Germinal center (tissue), 1 donor: ENCODE measurements at places on chromosomes 7 and 10.

GRCh38 chr10:8037199-8037801 lies 17.2 kb upstream of the GATA3 start:
- DNase-seq: no peak

DNA sequence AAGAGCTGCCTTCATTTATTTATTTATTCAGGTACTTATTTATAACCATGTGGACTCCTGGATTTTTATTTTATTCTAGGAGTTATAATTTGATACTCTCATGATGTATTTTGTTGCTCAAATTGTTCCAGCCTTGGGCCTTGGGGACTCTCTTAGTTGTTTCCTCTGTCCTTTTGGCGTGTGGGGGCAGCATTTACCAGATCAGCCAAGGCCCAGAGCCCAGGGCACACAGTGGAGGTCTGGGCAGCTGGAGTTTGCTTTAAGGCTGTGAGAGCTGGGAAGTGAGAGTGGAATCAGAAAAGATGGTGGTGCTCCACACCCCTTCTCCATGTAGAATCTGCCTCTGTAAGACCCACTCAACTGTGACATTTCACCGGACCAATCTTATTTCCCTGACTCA lies 398.9 kb downstream of the RPS24 start:
- DNase-seq: no peak

DNA sequence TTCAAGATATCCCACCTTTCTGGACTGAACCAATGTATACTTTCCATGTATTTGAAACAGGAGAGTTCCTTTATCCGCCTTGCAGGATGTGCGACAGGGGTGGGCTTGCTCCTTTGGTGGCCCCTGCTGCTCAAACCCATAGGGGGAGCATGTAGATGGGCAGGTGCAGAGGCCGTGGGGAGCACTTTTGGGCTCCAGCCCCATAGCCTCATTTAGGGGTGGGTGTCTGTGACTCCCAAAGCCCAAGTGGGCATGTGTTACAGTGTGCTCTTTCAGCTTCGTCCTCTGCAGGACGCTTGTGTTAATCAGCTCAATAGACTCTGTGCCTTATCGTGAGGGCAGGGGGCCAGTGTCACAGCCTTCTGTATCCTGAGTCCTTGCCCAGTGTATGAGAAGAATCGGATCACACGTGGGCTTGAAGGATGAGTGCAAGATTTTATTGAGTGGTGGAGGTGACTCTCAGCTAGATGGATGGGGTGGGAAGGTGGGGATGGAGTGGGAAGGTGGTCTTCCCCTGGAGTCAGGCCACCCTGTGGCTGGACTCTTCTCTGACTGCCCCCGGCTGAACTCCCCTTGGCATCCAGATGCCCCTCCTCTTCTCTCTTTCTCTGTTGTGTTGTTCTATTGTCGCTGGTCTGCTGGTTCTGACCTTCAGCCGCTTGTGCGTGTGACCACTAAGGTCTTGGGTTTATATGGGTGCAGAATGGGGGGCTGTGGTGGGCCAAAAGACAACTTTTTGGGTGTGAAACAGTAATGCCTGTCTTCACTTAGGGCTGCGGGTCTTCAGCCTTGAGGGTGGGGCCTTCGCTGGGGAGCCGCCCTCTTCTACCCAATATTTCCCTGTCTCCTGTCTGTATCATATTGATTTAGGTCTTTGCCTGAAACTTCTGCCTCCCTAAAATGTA lies 262.2 kb downstream of the GLRX3 start:
- no peak for DNase-seq

DNA sequence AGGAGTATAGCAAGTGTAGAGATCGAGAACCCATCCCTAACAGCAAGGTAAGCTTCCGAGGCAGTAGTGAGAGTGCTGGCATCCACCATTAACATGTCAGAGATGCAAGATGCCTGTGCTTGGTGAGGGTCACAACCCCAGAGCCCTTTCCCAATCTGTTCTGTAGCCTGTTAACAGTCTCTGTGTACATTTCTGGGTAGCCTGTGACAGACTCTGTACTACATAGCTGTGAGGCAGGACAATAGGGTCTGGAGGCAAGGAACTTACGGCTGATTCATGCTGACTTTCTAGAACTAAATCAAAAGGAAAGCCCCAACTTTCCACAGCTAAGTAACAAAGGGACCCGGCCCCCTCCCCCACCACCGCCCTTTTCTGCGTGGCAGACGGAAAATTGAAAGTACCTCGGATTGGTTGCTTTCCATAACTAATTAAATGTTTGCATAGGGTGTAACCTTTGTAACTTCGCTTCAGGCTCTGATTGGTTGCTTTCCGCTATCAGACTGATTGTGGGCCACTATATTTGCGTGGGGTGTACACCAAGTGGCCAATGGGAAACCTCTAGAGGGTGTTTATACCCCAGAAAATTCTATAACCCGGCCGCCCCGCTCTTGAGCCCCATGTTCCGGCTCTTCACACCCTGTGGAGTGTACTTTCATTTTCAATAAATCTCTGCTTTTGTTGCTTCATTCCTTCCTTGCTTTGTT lies 1.4 kb upstream of the TMEM168 start:
- DNase-seq: no peak

- DNase-seq: no peak
These were observed 144.3 kb upstream of the KAT6B start for GRCh38 chr10:74681917-74682627.

- DNase-seq: no peak
These were observed 59.6 kb upstream of the PPP2R2D start for GRCh38 chr10:131841131-131841660.

DNA sequence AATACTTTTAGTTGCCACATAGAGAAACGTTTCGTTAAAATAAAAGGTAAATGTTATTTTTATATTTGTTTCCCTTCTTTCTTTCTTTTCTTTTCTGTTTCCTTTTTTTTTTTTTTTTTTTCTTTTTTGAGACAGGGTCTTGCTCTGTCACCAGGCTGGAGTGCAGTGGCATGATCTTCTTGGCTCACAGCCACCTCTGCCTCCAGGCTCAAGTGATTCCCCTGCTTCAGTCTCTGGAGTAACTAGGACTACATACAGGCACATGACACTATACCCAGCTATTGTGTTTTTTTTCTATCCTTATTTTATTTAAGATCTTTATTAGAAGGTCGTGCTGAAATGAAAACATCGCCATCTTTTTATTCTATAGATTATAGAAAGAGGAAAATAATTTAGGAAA lies 661.8 kb upstream of the MBL2 start:
- no peak for DNase-seq

DNA sequence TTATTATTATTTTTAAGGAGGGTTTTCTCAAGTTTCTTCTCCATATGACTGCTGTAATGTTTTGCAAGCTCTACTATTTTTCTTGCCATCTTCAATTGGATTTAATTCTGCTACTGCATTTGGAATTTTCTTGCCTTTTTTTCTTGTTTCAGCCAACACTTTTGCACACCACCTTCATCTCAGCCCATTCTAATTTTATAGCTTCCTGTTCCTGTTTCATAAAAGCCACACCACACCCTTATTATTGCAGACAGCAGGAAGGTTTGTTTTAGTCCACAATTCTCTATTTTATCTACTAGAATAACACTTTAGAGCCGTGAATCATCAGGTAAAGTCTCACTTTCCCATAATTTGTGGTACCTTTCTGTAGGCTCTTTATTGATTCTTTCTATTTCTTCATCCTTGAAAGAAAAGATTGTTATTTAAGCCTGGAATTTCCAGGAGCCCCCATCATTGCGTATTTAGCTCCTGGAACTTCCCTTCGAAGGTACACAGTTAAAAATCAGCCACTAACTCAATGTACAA lies 209.3 kb upstream of the TBX20 start:
- DNase-seq: no peak

- DNase-seq: no peak
These were observed 76.0 kb upstream of the DNAAF5 start for GRCh38 chr7:650339-651031.

GRCh38 chr7:127066974-127067373 lies 185.8 kb downstream of the GRM8 start:
- no peak for DNase-seq

DNA sequence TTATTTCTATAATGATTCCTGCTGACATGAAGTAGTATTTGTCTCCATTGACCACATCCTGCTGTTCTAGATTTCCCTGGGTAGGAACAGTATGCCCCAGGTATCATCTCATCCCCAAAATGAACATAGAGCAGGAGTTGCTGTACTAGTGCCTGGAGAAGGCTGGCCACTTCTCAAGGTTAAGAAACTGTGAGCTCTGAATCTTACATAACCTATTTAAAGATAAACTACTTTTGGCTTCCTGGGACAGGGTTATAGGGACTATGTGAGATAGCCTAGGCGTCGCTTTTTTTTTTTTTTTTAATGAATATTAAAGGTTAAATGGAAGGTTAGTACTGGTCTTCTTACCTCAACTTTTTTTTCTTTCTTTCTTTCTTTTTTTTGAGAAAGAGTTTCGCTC lies 103.0 kb downstream of the LRRC4 start:
- no peak for DNase-seq

GRCh38 chr7:66758950-66759628 lies 18.6 kb downstream of the RABGEF1 start:
- no peak for DNase-seq

DNA sequence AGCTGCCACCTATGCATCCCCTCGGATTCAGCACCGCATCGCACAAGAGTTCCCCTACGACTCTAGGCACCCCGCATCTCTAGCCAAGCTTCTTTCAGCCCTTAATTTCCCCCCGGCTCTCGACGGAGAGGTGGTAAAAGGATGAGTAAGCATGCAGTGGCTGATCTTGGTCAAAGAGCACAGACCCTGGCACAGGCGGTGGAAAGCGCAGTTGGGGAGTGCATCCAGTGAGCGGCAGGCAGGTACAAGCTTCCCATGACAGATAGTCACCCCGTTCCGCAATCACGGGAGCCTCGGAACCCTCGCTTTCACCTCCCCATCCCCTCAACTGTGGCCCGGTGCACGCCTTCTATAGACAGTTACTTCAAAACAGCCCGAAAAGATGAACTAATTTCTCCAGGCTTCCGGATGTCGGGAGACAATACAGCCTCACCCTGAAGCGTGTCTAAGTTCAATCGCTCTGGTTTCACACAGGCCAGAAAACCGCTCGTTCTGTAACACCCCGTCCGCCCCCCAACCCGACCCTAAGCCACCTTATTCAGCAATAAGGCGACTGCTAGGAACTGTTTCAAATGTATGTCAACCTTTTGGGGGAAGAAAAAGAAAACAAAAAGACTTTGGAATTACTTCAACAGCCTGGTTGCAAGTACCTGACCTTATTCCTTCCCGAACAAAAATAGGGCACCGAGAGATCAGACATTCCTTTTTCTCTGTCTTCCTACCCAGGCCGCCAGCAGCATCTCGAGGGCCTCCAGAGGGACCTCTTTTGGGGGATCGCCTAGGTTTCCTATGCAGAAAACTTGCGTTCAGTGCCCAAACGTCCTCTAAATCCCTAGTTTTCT lies 1.4 kb downstream of the RHEB start:
- peak; percentile 8 for DNase-seq

DNA sequence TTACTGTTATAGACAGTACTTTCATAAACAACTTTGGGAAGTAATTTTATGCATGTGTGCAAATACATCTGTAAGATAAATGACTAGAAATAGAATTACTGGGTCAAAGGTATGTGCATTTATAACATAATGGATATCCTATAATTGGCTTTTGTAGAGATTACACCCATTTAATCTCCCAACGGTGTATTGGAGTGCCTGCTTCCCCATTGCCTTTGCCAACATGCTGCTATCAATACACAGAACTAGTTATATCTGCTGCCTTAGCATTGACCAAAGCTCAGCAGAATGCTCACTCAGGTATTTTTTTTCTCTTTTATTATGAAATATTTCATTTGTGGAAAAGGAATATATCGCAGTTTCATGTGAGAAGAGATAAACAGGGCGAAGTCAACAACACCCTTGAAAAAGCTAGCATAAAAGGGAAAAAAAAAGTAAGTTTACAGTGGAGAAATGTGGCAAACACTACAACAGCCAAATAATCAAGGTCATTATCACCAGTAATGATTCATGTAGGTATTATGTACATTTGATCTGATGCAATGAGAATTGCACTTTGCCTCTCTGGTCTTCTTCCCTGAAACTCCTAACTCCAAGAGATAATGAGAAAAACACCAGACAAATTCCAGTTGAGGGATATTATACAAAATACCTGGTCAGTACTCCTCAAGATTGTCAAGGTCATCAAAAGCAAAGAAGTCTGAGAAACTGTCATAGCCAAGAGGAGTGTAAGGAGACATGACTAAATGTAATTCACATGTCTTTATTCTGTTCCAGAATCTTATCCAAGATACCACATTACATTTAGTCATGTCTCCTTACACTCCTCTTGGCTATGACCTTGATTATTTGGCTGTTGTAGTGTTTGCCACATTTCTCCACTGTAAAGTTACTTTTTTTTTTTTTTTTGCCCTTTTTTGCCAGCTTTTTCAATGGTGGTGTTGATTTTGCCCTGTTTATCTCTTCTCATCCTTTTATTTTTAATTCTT lies 36.8 kb downstream of the MARCHF5 start:
- DNase-seq: no peak

- peak; percentile 55 for DNase-seq
These were observed 217.9 kb downstream of the SFMBT2 start for GRCh38 chr10:7192831-7193361.

DNA sequence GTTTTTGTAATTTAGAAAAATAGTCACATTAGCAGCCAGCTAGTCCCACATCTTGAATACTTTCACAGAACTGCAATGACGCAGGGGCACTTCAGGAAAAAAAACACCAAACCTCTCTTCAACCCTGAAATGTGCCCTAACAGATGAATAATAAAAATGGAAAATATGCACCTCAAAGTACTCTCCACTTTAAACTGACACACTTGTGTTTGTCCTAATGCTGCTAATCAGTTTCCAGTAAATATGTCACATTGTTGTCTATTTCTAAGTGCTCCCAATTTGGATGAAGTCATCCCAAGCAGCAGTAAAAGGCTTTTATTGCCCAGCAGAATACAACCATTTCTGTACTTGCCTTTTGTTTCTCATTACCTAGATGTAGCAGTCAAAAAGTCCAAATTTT lies 86.7 kb downstream of the PARD3 start:
- no peak for DNase-seq

- DNase-seq: no peak
These were observed 666.0 kb upstream of the LRRTM3 start for GRCh38 chr10:66259836-66260235.

DNA sequence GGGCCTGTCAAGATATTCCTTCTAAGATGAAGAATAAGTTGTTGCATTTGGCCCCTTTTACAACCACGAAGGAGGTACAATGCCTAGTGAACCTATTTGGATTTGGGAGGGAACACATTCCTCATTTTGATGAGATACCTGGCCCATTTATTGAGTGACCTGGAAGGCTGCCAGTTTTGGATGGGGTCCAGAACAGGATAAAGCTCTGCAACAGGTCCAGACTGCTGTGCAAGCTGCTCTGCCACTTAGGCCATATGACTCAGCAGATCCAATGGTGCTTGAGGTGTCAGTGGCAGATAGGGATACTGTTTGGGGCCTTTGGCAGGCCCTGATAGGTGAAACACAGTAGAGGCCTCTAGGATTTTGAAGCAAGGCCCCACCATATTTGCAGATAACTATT lies 704.6 kb downstream of the CCSER2 start:
- no peak for DNase-seq

GRCh38 chr7:80678707-80679106 lies 40.3 kb downstream of the CD36 start:
- no peak for DNase-seq
